Activated T-cell treated with anti-CD3 and anti-CD28 coated beads, Interleukin-2, amount 50 U/mL, for 72 hours (primary cell): ENCODE measurements at places on chromosomes 5 and 9. TPM values are rescaled to one million over a fixed set of nuclear protein-coding genes. Genes with fewer than 3 reads are reported as not detected.

The DND1 gene
- total RNA-seq = 3.7 TPM

The GARIN3 gene
- 0.22 TPM for total RNA-seq

The ANGPTL2 gene
- total RNA-seq = not detected

The ZNF462 gene
- total RNA-seq = 0.36 TPM

The SPATA31D4 gene
- total RNA-seq = not detected

The ADAMTSL1 gene
- not detected for total RNA-seq

The BAAT gene
- total RNA-seq = 0.24 TPM
